ENCODE measurements at places on chromosomes 7 and 10.

- DNase-seq = no peak
Measured at GRCh38 chr7:33831389-33832141, 73.8 kb upstream of the BMPER start.

DNA sequence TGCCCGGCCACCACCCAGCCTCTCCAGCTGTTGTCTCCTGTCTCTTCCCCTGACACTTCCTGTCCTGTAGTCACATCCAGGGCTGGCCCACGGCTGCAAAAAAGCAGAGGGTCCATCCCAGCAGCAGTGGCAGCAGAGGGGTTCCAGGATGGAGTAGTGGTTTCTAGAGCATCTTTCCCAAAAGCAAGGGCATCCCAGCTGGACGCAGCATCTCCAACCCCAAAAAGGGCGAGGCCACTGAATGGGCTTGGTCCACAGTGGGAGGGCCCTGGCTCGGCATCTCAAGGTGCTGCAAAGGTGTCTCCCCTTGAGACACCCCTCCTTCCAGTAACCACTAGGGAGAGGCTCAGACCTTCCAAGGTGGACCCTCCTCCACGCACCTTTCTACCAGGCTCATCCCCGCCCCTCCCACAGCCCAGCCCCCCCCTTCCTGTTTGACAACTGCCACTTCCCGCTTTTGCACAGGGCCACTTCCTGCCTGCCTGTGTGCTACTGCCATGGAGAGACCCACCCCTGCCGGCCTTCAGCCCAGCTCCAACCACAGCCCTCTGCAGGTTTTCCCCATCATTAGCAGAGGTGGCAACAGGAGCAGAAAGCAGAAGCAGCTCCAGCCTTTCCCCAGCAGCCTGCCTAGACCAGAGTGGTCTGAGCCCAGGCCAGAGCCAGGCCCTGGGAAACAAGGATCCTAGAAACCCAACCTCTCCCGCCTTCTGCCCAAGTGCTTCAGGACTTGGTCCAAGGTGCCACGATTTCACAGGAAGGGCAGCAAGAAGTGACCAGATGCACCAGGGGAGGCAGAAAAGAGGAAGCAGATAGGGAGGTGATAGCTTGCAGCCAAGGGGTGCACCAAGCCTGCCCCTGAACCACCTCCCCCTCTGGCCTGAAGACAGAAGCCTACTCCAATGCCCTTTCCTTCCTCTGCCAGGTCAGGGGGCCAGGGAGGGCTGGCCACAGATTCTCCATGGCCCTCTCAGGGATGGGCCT is 8.6 kb downstream of the CAMK2G start:
- no peak for DNase-seq

- DNase-seq = peak; percentile 21
Measured at GRCh38 chr10:23656735-23657134, 217.9 kb downstream of the OTUD1 start.

DNA sequence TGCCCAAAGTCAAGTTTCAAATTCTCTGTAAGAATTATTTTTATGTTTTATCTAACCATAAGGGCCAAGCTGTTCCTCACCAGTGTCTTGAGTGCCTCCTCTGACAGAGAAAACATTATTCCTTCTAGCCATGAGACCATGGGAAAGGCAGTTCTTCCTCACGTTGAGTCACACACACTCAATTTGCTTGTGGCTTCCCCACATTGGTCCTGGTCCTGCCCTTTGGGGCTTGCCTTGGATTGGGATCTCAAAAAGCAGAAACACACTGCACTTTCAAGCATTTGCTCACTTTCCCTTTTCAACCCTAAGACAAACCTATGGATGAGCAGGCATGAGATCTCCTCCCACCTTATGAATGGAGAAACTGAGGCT is 248.3 kb upstream of the IGFBP3 start:
- DNase-seq = no peak

- DNase-seq = peak; percentile 69
Measured at GRCh38 chr7:97012365-97013133, 7.2 kb downstream of the DLX6 start.

GRCh38 chr10:61774031-61774430 is 111.3 kb downstream of the CABCOCO1 start:
- DNase-seq = no peak

DNA sequence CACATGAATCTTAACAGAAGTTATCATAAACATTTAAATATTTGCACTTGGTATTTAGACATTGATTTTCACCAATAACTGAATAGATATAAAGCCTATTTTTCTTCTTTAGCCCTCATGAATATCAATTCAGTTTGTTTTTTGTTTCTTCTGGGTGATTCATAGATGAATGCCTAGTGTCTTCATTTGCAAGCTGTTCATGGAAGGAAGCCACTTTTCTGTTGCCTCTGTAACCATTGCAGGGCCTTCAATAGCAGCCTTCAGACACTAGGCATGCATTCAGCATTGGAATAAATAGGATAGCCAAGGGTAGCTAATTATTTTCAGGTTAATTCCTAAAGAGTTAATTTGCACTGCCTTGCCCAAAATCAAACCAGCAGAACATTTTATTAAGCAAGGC is 375.3 kb downstream of the DPP6 start:
- no peak for DNase-seq

DNA sequence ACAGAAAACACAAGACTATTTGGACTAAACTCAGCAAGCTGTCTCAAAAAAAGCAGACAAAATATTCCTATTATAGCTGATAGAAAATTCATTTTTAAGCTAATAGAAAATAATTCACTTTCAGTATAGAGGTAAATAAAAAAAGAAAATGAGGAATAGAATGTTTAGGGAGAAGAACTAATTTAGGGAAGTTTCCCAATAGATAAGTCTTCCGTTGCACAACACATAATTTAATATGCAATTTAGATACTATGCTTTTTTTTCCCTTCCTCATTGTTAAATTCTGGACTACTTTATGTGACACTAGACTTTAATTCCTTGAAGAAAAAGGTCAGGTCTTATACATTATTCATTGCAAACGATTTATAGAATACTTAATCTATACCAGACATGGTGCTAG is 10.3 kb downstream of the PNPLA8 start:
- no peak for DNase-seq

- DNase-seq = no peak
Measured at GRCh38 chr7:155295511-155295910, 2.2 kb upstream of the INSIG1 start.

DNA sequence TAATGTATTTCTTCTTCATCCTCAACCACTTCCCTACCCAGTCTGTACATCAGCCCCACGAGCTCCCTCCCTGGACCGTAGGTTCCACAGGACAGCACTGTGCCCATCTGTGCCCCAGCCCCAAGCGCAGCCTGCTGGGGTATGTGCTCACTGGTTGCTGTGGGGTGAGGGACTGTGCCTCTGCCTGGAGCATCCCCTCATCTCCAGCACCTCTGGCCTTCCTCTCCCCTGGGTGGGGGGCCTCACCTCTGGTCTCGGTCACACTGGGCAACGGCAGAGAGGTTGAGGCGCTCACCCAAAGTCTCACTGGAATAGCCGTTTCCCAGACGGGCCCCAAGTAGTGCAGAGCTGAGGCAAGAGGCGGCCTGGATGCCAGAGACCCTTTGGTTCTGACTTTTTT is 1.5 kb upstream of the PRKAR1B start:
- no peak for DNase-seq
